ENCODE measurements at places on chromosomes 3 and 15.

GRCh38 chr15:87648278-87648677 lies 608.3 kb downstream of the NTRK3 start:
- DNase-seq: no peak

GRCh38 chr3:122468896-122469533 lies 45.7 kb downstream of the KPNA1 start:
- no peak for DNase-seq

GRCh38 chr3:40580494-40581091 lies 55.8 kb downstream of the ZNF621 start:
- peak; percentile 63 for DNase-seq

- no peak for DNase-seq
Observed at GRCh38 chr3:157240408-157240807, 80.5 kb upstream of the CCNL1 start.

GRCh38 chr3:27677565-27677964 lies 44.6 kb downstream of the EOMES start:
- DNase-seq: no peak

DNA sequence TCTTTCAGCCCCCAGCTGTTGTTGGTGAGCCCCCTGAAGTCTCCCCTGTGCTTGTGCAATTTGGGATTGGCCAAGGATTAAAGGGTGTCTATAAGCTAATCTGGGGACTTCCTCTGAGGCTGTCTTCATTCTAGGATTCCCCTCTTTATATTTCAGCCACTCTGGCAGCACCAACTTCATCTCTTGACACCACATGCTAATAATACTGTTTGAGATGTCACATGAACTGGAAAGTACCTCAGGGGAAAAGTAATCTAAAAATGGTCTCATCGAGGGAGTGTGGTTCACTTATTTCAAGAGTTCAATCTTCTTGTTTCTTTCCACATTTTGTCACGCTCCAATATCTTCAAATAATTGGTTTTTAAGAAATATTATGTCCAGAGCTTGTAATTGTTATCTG lies 279.2 kb upstream of the TMC3 start:
- DNase-seq: no peak

DNA sequence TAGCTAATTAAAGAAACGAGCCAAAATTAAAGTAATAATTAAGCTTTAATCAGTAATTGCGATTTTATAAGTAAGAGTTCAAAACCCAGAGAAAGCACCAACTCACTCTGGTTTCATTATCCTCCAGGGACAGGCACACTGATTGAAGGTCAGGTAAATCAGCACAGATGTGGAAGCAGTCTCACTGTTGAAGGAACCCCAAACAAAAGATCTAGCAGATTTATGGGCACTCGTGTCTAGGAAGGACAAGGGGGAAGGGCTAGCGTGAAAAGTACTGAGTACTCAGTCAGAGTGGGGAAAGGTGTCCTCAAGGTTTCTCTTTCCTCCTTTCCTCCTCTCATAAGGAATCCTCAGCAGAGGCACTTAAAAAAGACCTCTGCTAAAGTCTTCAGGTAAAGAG lies 320.1 kb downstream of the PYDC2 start:
- no peak for DNase-seq

- no peak for DNase-seq
Observed at GRCh38 chr3:25817638-25818037, 27.7 kb downstream of the OXSM start.

- no peak for DNase-seq
Observed at GRCh38 chr3:115224687-115225086, 77.6 kb upstream of the ZBTB20 start.

DNA sequence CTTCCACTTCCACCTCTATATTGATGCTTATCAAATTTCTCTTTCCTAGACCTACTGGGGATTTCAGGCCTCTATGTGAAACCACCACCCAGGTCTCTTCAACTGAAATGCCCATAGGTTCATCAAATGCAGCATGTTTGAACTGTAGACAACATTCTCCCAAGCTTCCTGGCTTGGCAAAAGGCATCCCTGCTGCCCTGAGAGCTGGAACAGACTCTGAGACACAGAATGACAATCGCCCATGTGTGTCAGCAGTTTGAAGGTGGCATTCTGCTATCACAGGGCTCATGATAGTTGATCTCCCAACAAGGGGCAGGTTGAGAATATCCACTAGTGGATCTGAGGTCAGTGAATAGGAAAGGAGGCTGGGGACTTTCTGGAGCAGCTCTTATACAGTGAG lies 200.7 kb downstream of the RPLP1 start:
- DNase-seq: no peak

DNA sequence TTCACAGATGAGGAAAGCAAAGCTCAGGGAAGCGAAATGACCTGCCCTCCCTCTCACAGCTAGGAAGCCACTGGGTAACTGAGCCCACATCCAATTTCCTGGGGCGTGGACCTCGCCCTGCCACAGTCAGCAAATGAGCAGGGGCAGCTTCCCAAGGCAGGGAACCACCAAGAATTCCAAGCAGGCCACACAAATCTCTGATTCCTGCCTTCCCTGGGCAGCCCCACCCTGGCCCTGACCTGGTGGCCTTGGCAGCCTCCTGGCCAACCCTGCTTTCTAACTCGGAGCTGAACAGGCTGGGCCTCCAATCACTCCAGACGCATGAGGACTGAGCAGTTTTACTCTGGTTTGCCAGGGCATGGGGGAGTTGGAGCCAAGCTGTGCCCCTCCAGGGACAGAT lies 203.7 kb upstream of the TLE3 start:
- DNase-seq: no peak

GRCh38 chr3:143410259-143410658 lies 290.7 kb downstream of the CHST2 start:
- DNase-seq: peak; percentile 4

GRCh38 chr15:48929661-48930060 lies 34.1 kb downstream of the SHC4 start:
- no peak for DNase-seq

DNA sequence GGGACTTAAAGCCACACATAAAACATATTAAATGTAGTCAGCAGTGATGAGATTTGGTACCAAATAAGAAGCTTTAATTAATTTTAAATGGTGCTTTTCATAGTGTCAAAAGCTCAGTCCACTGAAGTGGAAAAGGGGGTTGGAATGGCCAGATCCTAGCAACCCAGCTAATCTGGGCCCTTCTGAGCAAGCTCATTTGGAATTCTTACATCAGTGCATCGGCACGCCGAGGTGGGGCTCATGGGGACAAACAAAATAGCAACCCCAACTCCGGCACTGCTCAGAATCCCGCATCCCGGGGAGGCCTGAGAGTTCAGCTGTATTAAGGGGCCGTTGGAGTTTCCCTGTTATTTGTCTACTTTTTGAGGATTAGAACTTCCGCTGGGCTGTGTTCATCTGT lies 526.4 kb downstream of the SOX2 start:
- no peak for DNase-seq

GRCh38 chr3:48268381-48268935 lies 27.6 kb downstream of the ZNF589 start:
- no peak for DNase-seq

GRCh38 chr3:122315619-122316018 lies 9.4 kb upstream of the CSTA start:
- DNase-seq: no peak

- no peak for DNase-seq
Observed at GRCh38 chr15:80638553-80639167, 56.5 kb upstream of the ABHD17C start.

GRCh38 chr3:176697284-176697889 lies 499.9 kb downstream of the TBL1XR1 start:
- DNase-seq: no peak

DNA sequence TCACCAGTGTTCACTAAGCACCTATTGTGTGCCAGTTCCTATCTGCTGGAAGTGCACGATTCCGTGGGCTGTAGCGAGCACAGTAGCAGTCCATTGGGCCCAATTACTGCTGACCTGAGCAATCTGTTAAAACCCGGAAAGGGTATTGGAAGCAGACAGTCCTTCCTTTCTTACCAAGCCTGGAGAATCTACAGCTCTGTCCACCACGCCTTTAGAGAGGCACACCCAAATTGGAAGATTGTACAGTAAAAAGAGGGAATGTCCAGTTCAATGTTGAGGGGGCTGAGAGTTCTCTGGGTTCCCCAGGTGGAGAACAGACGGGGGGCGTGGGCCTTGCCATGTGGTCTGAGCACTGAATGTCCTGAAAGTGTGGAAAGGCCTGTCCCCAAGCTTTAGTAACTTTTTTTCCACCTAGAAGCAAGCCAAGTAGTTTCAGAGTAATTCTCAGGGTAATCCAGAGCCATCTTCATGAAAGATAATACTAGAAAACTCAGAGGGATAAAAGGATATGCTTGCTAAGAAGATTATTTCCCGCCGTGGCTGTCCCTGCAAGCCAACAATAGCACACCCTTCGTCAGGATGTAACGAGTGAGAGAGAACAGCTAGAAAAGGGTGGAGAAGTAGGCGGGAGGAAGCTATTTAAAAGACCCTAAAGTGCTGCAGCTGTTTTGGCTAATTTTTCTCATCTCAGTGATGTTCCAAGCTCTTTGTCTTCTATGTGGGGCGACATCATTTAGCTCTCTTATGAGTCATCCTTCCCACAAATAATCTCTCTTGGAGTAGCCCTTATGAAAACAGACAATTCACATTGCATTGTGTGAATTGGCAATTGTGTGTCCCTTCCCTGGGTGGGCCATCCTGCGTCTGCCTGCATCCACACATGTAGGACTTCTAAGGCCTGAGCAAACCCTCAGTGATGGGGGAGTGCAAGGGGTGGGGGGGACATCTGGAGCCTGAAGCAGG lies 181.0 kb downstream of the ATG7 start:
- DNase-seq: peak; percentile 18

DNA sequence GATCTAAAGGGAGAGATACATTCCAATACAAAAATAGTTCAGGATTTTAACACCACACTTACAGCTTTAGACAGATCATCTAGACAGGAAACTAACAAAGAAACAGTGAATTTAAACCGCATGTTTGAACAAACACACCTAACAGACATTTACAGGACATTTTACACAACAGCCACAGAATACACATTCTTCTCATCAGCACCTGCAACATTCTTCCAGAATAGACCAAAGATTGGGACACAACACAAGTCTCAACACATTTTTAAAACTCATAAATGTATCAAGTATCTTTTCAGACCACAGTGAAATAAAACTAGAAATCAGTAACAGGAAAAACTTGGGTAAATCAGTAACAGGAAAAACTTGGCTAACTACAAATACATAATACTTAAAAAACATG lies 256.3 kb downstream of the MCTP2 start:
- DNase-seq: no peak

- DNase-seq: no peak
Observed at GRCh38 chr15:76961268-76962011, 29.9 kb downstream of the RCN2 start.

Measured in Kasumi-1 (cell line).